Activated CD8-positive, alpha-beta T cell treated with anti-CD3 and anti-CD28 coated beads for 36 hours (primary cell): ENCODE measurements at places on chromosomes 3 and 15. TPM values are rescaled to one million over a fixed set of nuclear protein-coding genes. Genes with fewer than 3 reads are reported as not detected.

DNA sequence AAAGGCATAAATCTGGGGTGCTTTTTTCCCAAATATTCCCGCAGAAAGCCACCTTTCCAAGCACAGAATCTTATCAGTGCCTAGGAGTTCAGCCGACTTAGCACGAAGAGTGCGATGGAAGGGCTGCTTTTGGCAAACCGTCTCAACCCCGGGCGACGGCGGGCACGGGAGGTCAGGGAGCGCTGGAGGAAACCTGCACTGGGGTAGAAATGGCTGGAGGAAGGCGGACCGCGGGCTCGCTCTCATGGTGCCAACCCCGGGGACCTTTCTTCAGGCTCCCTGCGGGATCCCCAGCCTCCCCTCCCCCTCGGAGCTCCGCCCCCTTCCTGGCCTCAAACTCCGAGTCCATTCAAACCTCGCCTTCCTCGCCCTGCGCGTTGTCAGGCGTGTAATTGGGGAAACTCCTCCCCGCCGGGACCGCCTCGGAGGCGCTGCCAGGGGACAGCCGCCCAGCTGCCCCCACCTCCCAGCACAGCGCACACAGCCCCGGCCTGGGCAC is at the start of gene GABRG3:
Gene GABRG3, plus strand, starts transcription at position 470 of the 499 bp plus-strand sequence.
- H3K27ac ChIP-seq: no peak within 1 kb of the TSS
- no peaks in the 10 kb centered on the region for H3K4me1 ChIP-seq
- no peak within 1 kb of the TSS for H3K4me3 ChIP-seq
- H3K27me3 ChIP-seq: peaks cover 20% of the 10 kb centered on the region
- no peak for DNase-seq

GRCh38 chr3:172640751-172641150 is 70.1 kb downstream of the NCEH1 start:
- no peaks in the 10 kb centered on the region for H3K36me3 ChIP-seq
- no peak overlapping the region for H3K4me3 ChIP-seq
- no peaks in the 10 kb centered on the region for H3K4me1 ChIP-seq
- DNase-seq: no peak

GRCh38 chr3:112114576-112115160 is 18.4 kb downstream of the GCSAM start:
- H3K27me3 ChIP-seq: no peaks in the 10 kb centered on the region
- DNase-seq: no peak
- no peak overlapping the region for H3K4me3 ChIP-seq
- peaks cover 2% of the 10 kb centered on the region for H3K36me3 ChIP-seq

MEX3B gene
- total RNA-seq: 0.69 TPM

DNA sequence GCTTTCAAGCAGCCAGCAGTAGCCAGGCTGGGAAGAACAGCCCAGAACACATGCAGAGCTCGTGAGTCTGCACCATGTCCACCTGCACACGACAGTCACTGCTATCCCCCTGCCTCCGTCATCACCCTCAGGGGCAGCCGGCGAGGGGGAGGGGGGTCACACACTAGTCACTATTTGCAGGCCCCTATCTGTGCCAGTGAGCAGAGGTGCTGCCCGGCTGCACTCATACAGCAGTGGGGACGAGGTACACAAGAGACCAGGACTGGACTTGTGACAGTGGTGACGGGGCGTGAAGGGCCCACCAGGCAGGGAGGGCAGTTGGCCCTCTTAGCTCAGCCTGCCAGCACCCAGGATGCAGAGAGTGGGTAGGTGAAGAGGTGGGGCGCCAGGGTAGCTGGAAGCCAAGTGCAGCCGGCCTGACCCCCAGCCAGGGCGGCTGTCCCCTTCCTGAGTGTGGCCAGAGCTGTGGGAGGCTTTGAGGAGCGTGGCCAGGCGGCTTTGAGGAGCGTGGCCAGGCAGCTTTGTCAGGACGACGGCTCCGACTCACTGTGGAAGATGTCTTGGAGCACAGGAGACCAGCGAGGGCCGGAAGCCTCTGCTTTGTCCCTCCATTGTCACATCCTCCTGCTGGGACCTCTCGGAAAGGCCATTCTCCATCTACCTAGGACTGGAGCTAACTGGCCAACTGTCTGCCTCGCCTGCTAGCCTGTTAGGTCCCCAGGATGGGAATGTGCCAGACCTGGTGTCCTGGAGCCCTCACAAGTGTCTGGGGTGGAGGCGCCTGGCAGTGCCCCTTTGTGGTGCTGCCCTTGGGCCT is 52.1 kb upstream of the FGD5 start:
- H3K4me3 ChIP-seq: no peak overlapping the region
- no peak for DNase-seq
- H3K4me1 ChIP-seq: no peaks in the 10 kb centered on the region
- H3K27ac ChIP-seq: no peak overlapping the region

- no peaks in the 10 kb centered on the region for H3K4me1 ChIP-seq
- no peak overlapping the region for H3K4me3 ChIP-seq
- DNase-seq: no peak
- H3K27me3 ChIP-seq: peaks cover 13% of the 10 kb centered on the region
- no peaks in the 10 kb centered on the region for H3K36me3 ChIP-seq
Observed at GRCh38 chr3:139241783-139242182, 102.0 kb upstream of the MRPS22 start.

DNA sequence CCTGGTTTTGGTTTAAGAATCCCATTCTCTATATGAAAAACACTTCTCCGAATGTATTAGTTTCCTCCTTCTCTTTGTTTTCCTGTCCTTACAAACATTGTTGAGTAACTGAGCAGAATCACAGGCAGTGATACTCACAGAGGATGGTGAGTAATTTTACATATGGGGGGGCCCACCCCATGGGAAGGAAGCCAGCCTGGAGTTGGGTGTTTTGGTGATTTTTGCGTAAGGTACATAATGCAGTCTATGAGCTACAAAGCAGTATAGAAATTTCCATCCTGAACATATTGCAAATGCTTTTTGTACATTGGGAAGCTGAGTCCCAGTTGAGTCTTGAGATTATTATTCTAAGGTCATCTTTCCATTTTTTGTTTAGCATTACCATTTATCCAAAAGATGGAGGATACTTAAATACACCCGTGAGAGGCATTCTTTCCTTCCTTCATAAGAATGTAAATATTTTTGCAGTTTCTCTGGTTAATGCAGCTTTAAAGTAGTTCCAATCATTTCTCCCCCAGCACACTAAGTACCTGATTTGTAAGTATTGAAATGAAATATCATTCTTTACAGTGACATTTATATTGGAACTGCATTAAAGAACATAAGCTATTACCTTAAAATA is 476.8 kb downstream of the AGBL1 start:
- no peak overlapping the region for H3K27ac ChIP-seq
- H3K4me1 ChIP-seq: no peaks in the 10 kb centered on the region
- no peak for DNase-seq
- no peak overlapping the region for H3K4me3 ChIP-seq
- no peaks in the 10 kb centered on the region for H3K36me3 ChIP-seq

- no peak overlapping the region for H3K27ac ChIP-seq
- no peak overlapping the region for H3K4me3 ChIP-seq
- DNase-seq: no peak
Observed at GRCh38 chr3:48280881-48281280, 40.0 kb downstream of the ZNF589 start.

ZNF80 gene
- total RNA-seq: 2.3 TPM

- no peak for DNase-seq
- no peak overlapping the region for H3K4me3 ChIP-seq
- H3K36me3 ChIP-seq: no peaks in the 10 kb centered on the region
- H3K4me1 ChIP-seq: peaks cover 9% of the 10 kb centered on the region
- no peak overlapping the region for H3K27ac ChIP-seq
Observed at GRCh38 chr15:75531041-75531450, 48.1 kb downstream of the PTPN9 start.

- H3K4me1 ChIP-seq: peaks cover 12% of the 10 kb centered on the region
- H3K27ac ChIP-seq: no peak overlapping the region
- peak; percentile 6 for DNase-seq
- H3K4me3 ChIP-seq: no peak overlapping the region
- peaks cover 1% of the 10 kb centered on the region for H3K27me3 ChIP-seq
Observed at GRCh38 chr3:28989646-28990089, 291.2 kb upstream of the RBMS3 start.

DNA sequence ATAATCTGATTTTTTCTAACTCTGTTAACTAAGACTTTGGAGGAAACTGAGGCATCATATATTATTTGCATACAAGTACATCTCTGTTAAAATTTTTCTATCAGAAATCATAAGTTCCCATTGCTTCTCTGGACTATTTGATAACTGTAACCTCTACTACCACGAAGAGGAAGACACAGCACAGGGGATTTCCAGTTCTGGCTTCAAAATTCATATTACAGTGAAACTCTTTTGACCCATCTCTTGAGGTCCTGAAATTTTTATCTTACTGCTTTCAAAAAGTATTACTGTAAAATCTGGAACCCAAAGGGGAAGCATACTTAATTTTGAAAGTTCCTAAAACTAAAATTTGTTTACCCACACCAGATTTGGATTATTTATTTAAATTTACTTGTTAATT is 4.2 kb downstream of the PLSCR1 start:
- no peak overlapping the region for H3K4me3 ChIP-seq
- H3K27ac ChIP-seq: no peak overlapping the region
- DNase-seq: no peak
- peaks cover 32% of the 10 kb centered on the region for H3K36me3 ChIP-seq

SAMD7 gene
- total RNA-seq: not detected

GRCh38 chr15:55853134-55853533 is 110.2 kb upstream of the PRTG start:
- H3K4me1 ChIP-seq: no peaks in the 10 kb centered on the region
- H3K27ac ChIP-seq: no peak overlapping the region
- no peak for DNase-seq
- no peaks in the 10 kb centered on the region for H3K36me3 ChIP-seq
- no peaks in the 10 kb centered on the region for H3K27me3 ChIP-seq

TMC3 gene
- not detected for total RNA-seq

CCR4 gene
- total RNA-seq: 17.4 TPM

GRCh38 chr15:57961919-57962318 is 103.6 kb downstream of the ALDH1A2 start:
- H3K4me1 ChIP-seq: no peaks in the 10 kb centered on the region
- H3K36me3 ChIP-seq: no peaks in the 10 kb centered on the region
- peaks cover 17% of the 10 kb centered on the region for H3K27me3 ChIP-seq
- H3K27ac ChIP-seq: no peak overlapping the region

GOLGA8H gene
- 0.31 TPM for total RNA-seq

GRCh38 chr3:43882976-43883680 is 192.4 kb downstream of the ABHD5 start:
- no peaks in the 10 kb centered on the region for H3K36me3 ChIP-seq
- DNase-seq: no peak
- H3K27me3 ChIP-seq: no peaks in the 10 kb centered on the region
- H3K27ac ChIP-seq: no peak overlapping the region

RASL12 gene
- total RNA-seq: not detected

DNA sequence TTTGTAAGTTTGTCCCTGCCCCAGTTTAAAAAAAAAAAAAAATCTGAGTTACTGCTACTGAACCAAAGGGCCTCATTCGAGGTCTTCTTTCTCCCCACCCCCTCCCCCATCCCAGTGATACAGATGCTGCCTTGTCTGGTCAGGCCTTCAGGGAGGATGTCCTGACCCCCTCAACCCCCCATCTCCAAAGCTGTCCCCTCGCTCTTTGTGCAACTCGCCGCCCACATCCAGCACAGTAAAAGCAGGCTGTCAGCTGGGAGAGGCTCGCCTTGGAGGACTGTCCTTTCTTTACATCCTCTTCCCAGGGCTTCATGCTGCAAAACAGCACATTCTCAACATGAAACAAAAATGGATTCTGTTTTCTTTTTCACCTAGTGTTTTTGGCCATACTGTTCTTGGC is 133.4 kb downstream of the VGLL4 start:
- H3K4me1 ChIP-seq: peaks cover 12% of the 10 kb centered on the region
- H3K36me3 ChIP-seq: peaks cover 8% of the 10 kb centered on the region
- H3K27me3 ChIP-seq: no peaks in the 10 kb centered on the region
- no peak for DNase-seq
- no peak overlapping the region for H3K4me3 ChIP-seq
- H3K27ac ChIP-seq: no peak overlapping the region
